ENCODE measurements at places on chromosomes 4 and X. TPM values are rescaled to one million over a fixed set of nuclear protein-coding genes. Genes with fewer than 3 reads are reported as not detected.

The COMMD8 gene
- polyA plus RNA-seq, result 38.7 TPM

The CLCN4 gene
- polyA plus RNA-seq, result 5.2 TPM

The STK26 gene
- polyA plus RNA-seq, result 12.3 TPM

The PPP1R3F gene
- 8.1 TPM for polyA plus RNA-seq

The ZNF185 gene
- polyA plus RNA-seq, result 42.6 TPM
